ENCODE measurements at places on chromosomes 12 and 14.

DNA sequence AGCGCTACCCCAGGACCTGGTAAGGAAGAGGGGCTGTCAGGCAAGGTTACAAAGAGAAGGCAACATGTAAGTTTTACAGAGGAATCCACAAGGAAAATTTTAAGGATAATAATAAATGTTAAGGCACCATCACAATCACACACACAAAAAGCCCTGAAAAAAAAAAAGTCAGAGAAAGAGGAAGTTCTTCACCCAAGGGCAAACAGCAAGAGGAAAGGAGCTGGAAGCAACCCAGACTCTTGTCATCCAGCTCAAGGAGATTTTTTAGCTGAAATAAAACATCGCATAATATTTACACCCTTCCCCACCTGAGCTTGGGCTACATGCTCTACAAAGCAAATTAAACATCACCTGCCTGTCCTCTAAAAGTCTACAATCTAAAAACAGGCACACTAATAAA is 9.5 kb downstream of the SPTB start:
- DNase-seq: no peak

DNA sequence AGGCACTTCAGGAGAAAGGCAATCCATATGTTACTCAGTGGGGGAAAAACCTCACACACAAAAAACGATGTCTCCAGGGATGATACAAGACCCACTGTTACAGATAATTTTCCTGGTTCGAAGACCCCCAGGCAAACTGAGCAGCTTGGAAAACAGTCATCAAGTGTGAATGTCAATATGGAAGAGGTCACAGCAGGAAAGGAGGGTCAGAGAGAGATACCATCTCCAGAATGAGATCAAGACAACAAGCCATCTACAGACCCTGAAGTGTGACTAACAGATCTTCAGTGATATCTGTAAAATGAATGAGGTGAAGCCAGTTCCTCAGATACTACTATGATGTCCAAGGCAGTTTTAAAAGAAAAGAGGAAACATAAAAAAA is 28.6 kb downstream of the GNS start:
- DNase-seq: no peak

DNA sequence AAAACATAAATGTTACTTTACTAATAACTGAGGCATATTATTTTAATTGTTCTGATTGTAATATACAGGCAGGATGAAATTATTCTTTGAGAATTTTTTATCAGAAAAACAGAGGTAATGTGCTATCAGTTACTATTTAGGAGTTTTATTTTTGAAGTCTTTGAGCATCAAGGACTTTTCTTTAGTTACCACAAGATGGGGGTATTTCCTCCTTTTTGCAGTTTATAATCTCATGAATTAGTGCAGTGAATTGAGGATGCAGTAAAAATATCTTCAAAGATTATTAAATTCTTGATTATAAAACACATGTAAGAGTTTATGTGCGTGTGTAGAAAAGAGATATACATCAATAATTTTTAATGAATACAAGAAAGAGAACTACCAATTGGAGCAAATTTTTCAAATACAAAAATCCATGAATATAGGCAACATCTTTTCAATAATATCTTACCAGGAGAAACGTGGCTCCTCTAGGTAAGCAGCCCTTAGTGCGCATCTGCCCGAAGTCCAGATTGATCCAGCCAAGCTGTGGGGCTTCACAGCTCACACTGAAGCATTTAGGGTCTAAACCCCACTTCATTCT is 71.6 kb downstream of the ERGIC2 start:
- no peak for DNase-seq

GRCh38 chr12:92877904-92878303 is 51.2 kb downstream of the EEA1 start:
- no peak for DNase-seq

DNA sequence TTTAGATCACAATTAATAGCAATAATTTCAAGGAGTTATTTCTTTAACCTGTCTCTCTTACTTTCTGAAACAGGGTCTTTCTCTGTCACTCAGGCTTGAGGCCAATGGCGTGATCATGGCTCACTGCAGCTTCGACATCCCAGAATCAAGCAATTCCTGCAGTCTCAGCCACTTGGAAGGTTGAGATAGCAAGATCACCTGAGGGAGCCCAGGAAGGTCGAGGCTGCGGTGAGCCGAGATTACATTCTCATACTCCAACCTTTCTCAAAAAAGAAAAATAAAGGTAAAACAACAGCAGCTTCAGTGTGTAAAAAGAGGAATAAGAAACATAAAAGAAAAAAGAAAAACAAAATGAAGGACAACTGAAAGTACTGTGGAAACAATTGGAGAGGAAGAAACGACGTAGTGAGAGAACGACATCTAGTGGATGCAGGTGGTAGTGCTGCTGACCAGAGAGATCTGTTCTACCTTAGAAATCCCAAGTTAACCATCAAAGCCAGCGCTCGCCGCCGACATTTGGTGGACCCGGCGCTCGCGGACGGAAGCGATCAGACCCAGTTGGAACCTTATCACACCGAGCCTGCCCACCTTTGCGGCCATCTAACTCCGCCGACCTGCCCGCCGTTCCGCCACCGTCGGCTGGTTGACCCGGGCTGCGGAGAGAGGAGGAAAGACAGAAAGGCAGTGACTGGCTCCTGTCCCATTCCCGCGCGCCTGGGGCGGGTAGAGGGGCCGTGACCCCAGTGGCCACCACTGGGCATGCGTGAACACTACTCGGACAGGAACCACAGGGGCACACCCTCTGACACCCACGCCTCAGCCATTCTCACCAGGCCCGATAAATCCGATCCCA is 196.1 kb downstream of the ALG10 start:
- no peak for DNase-seq
